Large intestine (tissue), 12 donors: ENCODE measurements at places on chromosomes 1 and 21. TPM values are rescaled to one million over a fixed set of nuclear protein-coding genes. Genes with fewer than 3 reads are reported as not detected.
A peak's percentile ranks its signal among the peaks of the same experiment; 100 is the strongest.

The SPRR5 gene
- not detected for polyA plus RNA-seq

The DAP3 gene
- 96.3 TPM for polyA plus RNA-seq

The MSH4 gene
- 0.24 TPM for polyA plus RNA-seq

The ACOT7 gene
- 28.8 TPM for polyA plus RNA-seq

The TTC39A gene
- polyA plus RNA-seq: 19.2 TPM

The WDR64 gene
- 0.03 TPM for polyA plus RNA-seq

The ANKRD34A gene
- 0.79 TPM for polyA plus RNA-seq

DNA sequence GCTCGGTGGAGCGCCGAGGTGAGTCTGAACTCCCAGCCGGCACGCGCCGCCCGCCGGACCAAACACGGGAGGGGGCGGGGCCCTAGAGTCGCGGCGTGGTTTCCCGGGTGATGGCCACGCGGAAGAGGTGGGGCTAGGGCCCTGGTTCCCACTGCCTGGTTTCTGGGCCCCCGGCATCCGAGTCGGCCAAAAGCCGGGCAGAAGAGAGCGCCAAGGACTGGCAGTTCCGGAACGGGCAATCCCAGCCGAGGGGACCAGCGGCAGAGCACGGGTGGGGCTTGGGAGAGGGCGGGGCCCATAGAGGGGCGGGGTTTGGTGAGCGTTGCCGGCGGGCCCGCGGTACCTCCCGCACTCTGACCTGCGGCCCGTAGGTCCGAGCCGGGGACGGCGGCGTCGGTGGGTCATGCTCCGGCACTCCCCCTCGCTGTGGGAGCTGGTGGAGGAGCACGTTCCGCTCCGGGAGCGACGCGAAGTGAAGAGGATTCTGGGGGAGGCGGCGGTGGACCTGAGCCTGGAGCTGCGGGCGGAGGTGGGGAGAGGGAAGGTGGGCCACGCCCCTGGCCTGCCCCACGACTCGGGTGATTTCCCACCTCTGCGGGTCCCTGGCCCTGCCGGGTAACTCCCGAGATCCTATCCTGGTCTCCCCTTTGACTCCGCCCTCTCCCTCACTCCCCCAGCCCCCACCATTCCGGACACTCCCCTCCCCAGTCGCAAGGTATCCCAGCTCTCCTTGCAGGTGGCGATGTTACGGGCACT, at the start of gene CCDC24:
Gene CCDC24 (plus strand): TSS at position 124 of the 756 bp plus-strand sequence. CDS start 280 bp downstream, at position 404.
- DNase-seq: peak; percentile 61
- peak within 1 kb of the TSS; percentile 86 for H3K4me3 ChIP-seq
- no peaks in the 10 kb centered on the region for H3K36me3 ChIP-seq
- peak within 1 kb of the TSS; percentile 86 for H3K27ac ChIP-seq
- H3K4me1 ChIP-seq: peaks cover 48% of the 10 kb centered on the region

DNA sequence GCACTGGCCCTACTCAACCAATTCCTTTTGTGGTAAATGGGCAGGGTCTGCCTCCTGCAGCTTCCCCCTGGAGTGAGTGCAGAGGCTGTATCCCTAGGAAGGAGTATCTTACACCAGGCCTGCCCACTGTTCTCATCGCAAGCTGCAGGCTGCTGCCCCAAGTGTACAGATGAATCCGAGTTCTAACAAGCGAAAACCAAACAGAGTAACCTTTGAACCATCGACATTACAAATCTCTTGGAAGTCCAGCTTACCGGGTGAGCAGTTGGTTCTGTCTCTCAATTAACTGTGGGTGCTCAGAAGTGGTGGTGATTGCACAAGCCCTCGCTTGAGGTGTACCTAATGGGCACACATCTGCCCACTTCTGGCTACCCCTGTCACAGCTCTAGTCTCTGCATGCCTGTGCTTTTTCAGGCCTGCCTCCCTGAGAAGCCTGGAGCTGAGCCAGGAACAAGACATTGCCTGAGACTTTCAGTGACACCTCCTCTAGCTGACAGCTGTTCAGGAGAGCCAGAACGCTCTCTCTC, 22.7 kb downstream of the INAVA start:
- H3K27ac ChIP-seq: peak overlapping the region; percentile 54
- H3K4me3 ChIP-seq: no peak overlapping the region
- peaks cover 18% of the 10 kb centered on the region for H3K4me1 ChIP-seq

- no peaks in the 10 kb centered on the region for H3K36me3 ChIP-seq
- peaks cover 2% of the 10 kb centered on the region for H3K27me3 ChIP-seq
- H3K27ac ChIP-seq: no peak overlapping the region
- H3K4me3 ChIP-seq: no peak overlapping the region
Measured at GRCh38 chr1:227805606-227806197, 9.8 kb upstream of the PRSS38 start.

GRCh38 chr1:227006226-227006796, 66.2 kb downstream of the COQ8A start:
- H3K36me3 ChIP-seq: peaks cover 17% of the 10 kb centered on the region
- no peaks in the 10 kb centered on the region for H3K27me3 ChIP-seq
- H3K4me1 ChIP-seq: no peaks in the 10 kb centered on the region
- DNase-seq: no peak
- H3K27ac ChIP-seq: no peak overlapping the region
- no peak overlapping the region for H3K4me3 ChIP-seq

- no peak for DNase-seq
- peaks cover 8% of the 10 kb centered on the region for H3K36me3 ChIP-seq
- no peak overlapping the region for H3K4me3 ChIP-seq
- H3K27me3 ChIP-seq: peaks cover 5% of the 10 kb centered on the region
Measured at GRCh38 chr1:201463071-201463552, 5.9 kb downstream of the PHLDA3 start.

GRCh38 chr1:29732453-29732852, 496.1 kb downstream of the PTPRU start:
- no peaks in the 10 kb centered on the region for H3K27me3 ChIP-seq
- no peak overlapping the region for H3K27ac ChIP-seq
- DNase-seq: no peak

DNA sequence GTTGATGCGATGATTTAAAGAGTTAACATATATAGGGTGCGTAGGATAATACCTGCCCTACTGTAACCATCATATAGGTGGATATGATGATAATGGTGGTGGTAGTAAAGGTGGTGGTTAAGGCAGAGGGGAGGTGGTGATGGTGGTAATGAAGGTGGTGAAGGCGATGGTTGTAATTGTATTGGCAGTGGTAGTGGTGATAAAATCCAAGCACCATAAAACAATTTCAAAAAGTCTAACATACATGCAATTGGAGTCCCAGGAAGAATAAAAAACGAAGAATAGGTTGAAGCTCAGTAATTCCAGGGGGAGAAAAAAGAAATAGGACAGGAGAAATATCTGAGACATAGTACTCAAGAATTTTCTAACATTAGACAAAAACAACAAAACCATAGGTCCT, 27.3 kb upstream of the RAB4A start:
- H3K27ac ChIP-seq: no peak overlapping the region
- H3K36me3 ChIP-seq: no peaks in the 10 kb centered on the region
- no peak for DNase-seq
- H3K4me3 ChIP-seq: no peak overlapping the region
- H3K27me3 ChIP-seq: no peaks in the 10 kb centered on the region
- peaks cover under 1% of the 10 kb centered on the region for H3K4me1 ChIP-seq

- peaks cover 22% of the 10 kb centered on the region for H3K4me1 ChIP-seq
- H3K27me3 ChIP-seq: no peaks in the 10 kb centered on the region
- no peak overlapping the region for H3K4me3 ChIP-seq
- no peak overlapping the region for H3K27ac ChIP-seq
- H3K36me3 ChIP-seq: no peaks in the 10 kb centered on the region
Measured at GRCh38 chr1:202101184-202101583, 21.5 kb upstream of the GPR37L1 start.

GRCh38 chr1:186828611-186829454, at the start of gene PLA2G4A:
PLA2G4A (plus strand) TSS chr1:186828949; CDS start chr1:186854355, 25,406 bp downstream.
- H3K36me3 ChIP-seq: no peaks in the 10 kb centered on the region
- H3K4me1 ChIP-seq: no peaks in the 10 kb centered on the region
- H3K4me3 ChIP-seq: peak within 1 kb of the TSS; percentile 86
- DNase-seq: peak; percentile 56

DNA sequence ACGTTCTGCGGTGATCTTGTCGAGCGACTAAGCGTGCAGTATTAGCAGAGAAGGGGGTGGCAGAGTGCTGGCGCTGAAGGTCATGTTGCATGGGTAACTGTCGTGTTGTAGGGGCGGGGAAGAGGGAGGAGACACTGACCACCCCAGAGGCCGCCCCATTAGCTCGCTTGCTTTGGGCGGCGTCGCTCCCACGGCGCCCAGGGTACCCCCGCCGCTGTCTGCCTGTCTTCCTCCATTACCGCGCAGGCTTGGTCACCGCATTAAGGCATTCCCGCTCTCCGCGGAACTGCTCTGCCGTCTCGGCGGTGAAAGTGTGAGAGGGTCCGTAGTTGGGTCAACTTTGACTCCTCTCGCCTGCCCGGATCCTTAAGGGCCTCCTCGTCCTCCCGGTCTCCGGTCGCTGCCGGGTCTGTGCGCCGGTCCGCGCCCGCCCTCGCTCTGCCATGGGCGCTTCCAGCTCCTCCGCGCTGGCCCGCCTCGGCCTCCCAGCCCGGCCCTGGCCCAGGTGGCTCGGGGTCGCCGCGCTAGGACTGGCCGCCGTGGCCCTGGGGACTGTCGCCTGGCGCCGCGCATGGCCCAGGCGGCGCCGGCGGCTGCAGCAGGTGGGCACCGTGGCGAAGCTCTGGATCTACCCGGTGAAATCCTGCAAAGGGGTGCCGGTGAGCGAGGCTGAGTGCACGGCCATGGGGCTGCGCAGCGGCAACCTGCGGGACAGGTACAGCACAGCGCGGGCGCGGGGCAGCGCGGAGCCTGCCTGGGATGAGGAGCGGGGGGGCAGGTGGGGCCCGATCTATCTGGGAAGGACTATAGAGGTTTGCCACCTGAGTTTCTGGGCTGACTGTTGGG, at the start of gene MTARC2:
Gene MTARC2 (plus strand): TSS at position 234 of the 846 bp plus-strand sequence. CDS start 210 bp downstream, at position 444.
- no peaks in the 10 kb centered on the region for H3K27me3 ChIP-seq
- peaks cover 28% of the 10 kb centered on the region for H3K4me1 ChIP-seq
- peak; percentile 84 for DNase-seq
- H3K27ac ChIP-seq: peak within 1 kb of the TSS; percentile 75

- H3K4me3 ChIP-seq: no peak overlapping the region
- H3K36me3 ChIP-seq: no peaks in the 10 kb centered on the region
- H3K27ac ChIP-seq: no peak overlapping the region
- H3K4me1 ChIP-seq: no peaks in the 10 kb centered on the region
- DNase-seq: no peak
Measured at GRCh38 chr1:37403166-37403565, 71.2 kb upstream of the ZC3H12A start.

GRCh38 chr1:198597690-198598430, 41.0 kb upstream of the PTPRC start:
- H3K27me3 ChIP-seq: no peaks in the 10 kb centered on the region
- H3K4me1 ChIP-seq: no peaks in the 10 kb centered on the region
- H3K27ac ChIP-seq: no peak overlapping the region

- no peaks in the 10 kb centered on the region for H3K4me1 ChIP-seq
- DNase-seq: no peak
Measured at GRCh38 chr1:170241266-170241851, 95.6 kb downstream of the NTMT2 start.

GRCh38 chr21:16055014-16055413, 325.2 kb downstream of the USP25 start:
- H3K36me3 ChIP-seq: no peaks in the 10 kb centered on the region
- no peak overlapping the region for H3K4me3 ChIP-seq
- no peak for DNase-seq
- H3K27me3 ChIP-seq: no peaks in the 10 kb centered on the region

DNA sequence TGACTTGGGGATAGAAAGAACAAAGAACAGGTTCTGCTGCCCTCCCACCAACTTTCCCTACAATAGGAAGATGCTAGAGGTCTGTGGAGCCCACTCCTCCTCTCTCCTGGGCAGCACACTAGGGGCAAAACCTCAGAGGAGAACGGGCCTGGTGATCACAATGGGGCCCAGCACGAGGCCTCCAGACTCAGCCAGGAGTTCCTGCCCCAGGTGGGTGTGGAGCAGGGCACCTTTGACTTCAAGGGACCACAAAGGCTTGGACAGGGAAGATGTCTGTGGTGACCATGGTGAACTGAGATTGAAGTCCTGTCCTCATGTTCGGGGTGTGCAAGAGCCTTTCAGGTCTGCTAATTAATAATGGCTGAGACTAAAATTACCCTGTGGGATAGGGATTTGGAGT, 88.8 kb downstream of the LAMC2 start:
- H3K4me3 ChIP-seq: no peak overlapping the region
- peaks cover 32% of the 10 kb centered on the region for H3K4me1 ChIP-seq
- no peak overlapping the region for H3K27ac ChIP-seq
- no peak for DNase-seq
